ENCODE measurements at places on chromosomes 6 and 20. TPM values are rescaled to one million over a fixed set of nuclear protein-coding genes. Genes with fewer than 3 reads are reported as not detected.

DNA sequence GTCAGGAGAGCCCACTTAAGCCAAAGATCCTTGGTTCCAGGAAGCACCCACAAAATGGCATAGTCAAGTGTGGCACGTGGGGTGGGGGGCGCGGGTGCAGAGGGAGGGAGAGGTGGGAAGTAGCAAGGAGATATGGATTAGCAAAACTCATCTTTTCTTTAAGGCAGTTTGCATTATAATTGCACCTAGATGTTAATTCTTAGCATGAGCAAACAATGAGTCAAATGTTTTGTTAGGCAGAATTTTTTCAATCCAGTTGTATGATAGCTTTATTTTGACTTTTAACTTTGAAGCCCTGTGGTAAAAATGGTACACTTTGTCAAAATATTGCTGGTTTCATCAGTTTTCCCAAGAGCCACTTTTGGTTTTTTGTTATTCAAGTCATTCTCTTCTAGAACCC is 15.0 kb downstream of the SCAND1 start:
- DNase-seq, result no peak

DNA sequence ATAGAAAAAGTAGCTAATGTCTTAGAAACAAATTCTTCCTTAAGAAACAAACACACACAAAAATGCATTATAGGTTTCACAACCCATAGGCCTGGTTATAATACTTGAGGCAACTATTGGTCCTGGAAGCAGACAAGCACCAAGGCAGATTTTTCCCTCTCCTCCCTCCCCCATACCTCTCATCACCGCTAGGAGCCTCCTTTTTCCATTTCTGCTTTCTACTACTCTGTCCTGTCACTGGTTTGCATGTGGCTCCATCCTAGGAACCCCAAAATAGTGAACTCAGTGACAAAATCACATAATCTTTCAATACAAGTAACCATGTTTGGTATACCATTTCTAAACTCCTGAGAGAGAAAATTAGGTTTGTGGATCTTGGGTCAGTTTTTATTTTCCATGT is 66.1 kb downstream of the HMGCLL1 start:
- DNase-seq, result no peak

GRCh38 chr20:43102394-43102793 is 87.3 kb downstream of the PTPRT start:
- DNase-seq, result no peak

- no peak for DNase-seq
Observed at GRCh38 chr20:10338426-10339180, 95.4 kb downstream of the MKKS start.

DNA sequence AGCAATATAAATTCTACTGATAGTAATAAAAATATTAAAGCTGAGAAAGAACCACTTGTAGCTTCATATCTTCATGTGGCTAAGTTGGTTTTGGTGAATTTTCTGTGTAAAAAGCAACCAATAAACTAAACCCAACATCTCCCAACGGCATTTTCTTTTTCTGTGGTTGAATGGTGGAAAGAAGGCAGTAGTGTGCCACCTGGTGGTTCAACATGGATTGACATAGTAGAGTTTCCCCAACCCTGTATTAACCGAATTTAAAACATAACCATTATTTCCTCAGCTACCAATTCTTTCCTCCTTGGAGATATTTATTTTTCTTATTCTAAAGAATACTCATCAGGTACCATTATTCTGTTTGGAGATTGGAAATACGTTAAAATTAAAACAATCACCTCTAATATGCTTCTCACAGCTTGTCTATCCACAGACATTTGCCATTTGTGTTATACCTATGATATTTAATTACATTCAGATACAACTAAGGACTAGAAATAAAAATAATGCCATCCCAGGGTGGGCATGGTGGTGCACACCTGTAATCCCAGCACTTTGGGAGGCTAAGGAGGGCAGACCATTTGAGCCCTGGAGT is 117.1 kb upstream of the EEF1E1 start:
- DNase-seq, result peak; percentile 56

DNA sequence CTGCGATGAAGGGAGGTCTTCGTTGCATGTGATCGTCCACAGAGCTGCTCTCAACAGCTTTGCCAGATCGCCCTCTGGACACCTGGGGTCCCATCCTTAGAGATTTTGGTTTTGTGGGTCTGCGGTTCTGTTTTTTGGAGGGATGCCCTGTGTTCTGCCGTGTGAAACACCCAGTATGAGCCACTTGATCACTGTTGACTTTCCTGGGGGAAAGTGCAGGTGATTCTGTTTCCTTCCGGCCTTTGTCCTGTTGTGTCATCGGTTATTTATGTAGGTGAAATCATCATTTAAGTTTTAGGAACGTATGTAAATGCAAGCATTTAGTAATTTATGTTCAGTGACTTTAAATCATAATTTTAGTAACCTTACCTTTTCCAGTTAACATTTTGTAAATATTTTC is 56.4 kb upstream of the SLC22A1 start:
- no peak for DNase-seq

GRCh38 chr20:22563062-22563965 is 21.1 kb downstream of the FOXA2 start:
- no peak for DNase-seq

GRCh38 chr6:23647045-23647444 is 479.0 kb upstream of the NRSN1 start:
- DNase-seq, result no peak

DNA sequence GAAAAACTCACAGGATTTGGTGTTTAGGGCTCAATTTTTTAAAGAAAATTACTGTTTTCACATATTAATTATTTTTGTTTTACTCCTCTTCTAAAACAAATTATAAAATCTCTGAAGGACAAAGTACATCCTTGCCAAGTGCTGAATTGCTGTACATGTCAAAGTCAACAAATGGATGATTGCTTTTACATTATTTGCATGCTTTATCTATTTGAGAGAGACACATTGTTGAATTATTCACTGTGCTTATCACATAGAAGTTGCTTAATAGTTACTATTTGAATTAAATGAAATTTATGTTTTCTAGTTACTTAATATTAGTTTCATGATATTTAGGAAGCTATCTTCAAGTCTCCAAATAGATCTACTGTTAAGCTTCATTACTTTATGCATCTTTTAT is 318.6 kb upstream of the PTCHD4 start:
- no peak for DNase-seq

BANF2 gene
- not detected for total RNA-seq

MOCS1 gene
- 16.9 TPM for total RNA-seq

PNPLA1 gene
- total RNA-seq, result not detected

ZDHHC14 gene
- 8.1 TPM for total RNA-seq

HUS1B gene
- total RNA-seq, result 1.5 TPM

C20orf144 gene
- total RNA-seq, result not detected
